ENCODE measurements at places on chromosomes 16 and 17.
A peak's percentile ranks its signal among the peaks of the same experiment; 100 is the strongest.

DNA sequence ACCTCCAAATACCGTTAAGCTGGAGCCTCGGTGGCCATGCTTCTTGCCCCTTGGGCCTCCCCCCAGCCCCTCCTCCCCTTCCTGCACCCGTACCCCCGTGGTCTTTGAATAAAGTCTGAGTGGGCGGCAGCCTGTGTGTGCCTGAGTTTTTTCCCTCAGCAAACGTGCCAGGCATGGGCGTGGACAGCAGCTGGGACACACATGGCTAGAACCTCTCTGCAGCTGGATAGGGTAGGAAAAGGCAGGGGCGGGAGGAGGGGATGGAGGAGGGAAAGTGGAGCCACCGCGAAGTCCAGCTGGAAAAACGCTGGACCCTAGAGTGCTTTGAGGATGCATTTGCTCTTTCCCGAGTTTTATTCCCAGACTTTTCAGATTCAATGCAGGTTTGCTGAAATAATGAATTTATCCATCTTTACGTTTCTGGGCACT, 928 bp downstream of the HBA1 start:
- ATAC-seq: no peak

GRCh38 chr17:2602597-2603017, 9.2 kb downstream of the PAFAH1B1 start:
- ATAC-seq: peak; percentile 56

DNA sequence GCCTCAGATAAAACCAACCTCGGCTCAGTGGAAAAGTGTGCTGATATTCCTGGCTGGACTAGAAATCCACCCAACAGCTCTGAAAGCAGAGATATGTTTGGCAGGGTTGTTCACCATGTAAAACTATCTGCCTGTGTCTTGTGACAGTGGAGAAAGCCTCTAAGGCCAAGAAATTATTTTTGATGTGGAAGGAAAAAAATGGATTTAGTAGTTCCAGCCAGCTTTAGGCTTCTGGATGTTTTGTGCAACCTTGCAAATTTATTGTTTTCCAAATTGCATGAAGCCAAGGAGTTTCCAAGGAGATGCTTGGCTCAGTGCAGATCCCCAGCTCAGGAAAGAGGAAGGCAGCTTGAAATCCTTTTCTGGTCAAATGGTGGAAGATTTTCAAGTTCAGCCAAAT, 31.6 kb downstream of the TEKT5 start:
- ATAC-seq: no peak

DNA sequence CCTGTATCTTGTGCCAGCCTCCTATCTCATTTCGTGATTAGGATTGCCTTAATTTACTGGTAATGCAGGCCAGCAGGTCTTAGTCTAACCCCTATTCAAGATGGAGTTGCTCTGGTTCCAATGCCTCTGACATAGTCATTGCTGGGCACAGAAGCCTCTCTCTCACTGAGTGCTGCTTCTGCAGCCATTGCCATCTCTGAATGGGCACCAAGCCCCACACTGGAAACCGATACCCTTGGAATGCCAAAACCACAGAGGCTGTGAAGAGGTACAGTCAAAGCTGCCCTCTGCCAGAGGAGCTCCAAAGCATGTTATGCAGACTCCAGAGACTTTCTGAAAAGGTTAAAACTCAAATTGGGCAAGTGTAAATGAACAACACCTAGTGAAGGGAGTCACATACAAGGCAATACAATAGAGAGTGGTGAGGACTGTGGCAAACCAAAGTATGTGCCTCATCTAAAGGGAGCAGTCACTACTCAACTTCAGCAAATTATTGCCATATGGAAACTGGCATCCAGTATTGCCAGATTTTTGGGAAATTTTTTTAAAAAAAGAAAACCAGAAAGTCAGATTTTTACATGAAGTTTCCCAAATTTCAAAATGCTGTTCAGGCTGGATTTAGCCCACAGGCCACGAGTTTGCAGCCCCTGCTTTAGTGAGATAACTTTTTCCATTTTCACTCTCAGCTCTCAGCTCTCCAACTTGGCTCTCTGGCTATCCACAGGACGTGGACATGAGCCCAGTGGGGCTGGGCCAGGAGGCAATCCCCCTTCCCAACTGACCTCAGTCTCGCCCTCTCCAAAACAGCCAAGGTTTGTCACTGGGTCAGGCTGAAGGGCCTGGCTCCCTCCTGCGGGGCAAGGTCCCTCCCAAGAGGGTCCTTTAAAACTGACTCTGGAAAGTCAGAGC, 2.1 kb upstream of the MMP2 start:
- no peak for ATAC-seq

DNA sequence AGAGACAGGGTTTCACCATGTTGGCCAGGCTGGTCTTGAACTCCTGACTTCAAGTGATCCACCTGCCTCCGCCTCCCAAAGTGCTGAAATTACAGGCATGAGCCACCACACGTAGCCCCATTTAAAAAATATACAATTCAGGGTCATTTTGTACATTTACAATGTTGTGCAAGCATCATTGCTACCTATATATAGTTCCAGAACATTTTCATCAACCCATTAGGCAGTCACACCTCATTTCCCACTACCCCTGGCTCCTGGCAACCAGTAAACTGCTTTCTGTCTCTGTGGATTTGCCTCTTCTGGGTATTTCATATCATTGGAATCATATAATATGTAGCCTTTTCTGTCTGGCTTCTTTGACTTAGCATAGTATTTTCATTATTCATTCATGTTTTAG, 6.7 kb downstream of the LRRC36 start:
- no peak for ATAC-seq

GRCh38 chr17:78343187-78343542, 16.7 kb downstream of the SOCS3 start:
- peak; percentile 7 for ATAC-seq
